Kidney tubule cell (primary cell): ENCODE measurements at places on chromosomes 5 and 9.

GRCh38 chr5:1860949-1861348 lies 21.8 kb downstream of the IRX4 start:
- DNase-seq = no peak

- no peak for DNase-seq
Measured at GRCh38 chr5:76580981-76581380, 42.2 kb downstream of the F2RL2 start.

DNA sequence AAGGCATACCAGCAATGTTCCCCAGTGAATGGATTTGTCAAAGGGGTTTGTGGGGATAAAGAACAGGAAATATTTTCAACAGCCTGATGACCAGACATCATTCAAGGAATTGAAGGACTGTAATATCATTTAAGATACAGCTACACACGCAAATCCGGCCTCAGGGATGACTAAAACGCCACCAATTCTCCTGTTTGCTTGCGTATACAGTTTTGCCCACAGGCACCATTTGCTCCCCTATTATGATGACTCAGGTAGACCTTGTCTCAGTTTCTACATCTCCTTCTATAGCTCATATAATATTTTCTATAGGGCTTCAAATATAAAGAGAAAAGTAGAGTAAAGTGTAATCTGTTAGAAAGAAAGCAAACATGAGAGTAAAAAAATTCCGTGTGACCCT lies 29.7 kb upstream of the ITGA1 start:
- DNase-seq = no peak

- DNase-seq = no peak
Measured at GRCh38 chr9:129009584-129010141, 18.5 kb downstream of the SH3GLB2 start.

DNA sequence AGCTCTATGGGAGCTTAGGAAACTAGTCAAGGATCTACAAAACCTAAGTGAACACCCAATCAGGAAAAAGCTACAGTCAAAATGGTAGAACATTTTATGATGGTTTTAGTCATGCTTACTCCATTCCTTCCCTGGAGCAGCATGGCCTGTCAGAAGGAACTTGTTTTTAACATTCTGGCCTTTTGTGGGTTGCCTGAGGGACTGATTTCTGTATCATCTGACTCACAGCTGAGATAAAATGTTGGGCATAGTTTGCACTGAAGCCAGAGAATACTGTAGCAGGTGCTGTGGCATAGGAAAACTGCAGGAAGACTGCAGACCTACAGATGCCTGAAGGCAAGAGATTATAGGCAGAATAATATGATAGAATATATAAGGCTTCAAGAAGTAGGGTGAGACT lies 719.6 kb upstream of the GRAMD2B start:
- peak; percentile 31 for DNase-seq

DNA sequence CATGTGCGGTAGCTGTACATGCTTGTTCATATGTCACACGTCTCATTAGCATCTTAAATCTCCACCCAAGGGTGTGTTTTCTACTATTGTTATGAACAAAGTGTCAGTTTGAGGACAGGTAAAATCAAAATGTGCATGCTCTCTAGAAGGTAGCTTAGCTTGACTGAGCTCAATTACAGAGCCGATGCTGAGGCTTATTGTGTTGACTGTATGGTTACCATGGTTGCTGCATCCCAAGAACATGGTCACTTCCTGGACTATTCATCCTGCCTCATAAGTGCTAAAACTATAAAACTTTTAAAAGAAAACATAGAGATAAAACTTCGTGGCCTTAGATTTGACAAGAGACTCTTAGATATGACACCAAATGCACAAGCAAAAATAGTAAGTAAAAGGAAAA lies 426.1 kb upstream of the CTNND2 start:
- no peak for DNase-seq

GRCh38 chr5:71734141-71734540 lies 15.1 kb downstream of the CARTPT start:
- DNase-seq = no peak

- no peak for DNase-seq
Measured at GRCh38 chr5:160387445-160387844, 12.4 kb downstream of the FAM200C start.

GRCh38 chr9:21994556-21995005 lies at the start of gene CDKN2B-AS1:
TSS of gene CDKN2B-AS1 (plus strand) at chr9:21994791.
- peak; percentile 72 for DNase-seq

GRCh38 chr5:5751498-5751897 lies 329.0 kb downstream of the ICE1 start:
- no peak for DNase-seq

DNA sequence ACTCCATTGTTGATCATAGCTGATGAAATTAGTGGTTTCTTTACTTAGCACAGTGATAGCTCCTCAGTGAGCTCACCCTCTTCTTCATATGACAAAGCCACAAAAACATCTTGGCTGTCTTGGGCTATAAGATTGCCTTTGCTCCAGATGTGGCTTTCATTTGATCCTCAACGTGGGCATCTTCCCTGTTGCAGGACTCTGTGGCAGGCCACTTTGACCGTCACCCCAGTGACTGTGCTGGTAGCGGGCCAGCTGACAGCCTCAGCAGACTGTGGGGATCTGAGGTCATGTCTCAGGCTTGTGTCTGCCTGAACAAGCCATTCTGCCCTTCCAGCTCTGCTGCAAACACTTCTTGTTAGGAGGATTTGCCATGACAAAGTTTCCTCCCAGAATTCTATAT lies 422.2 kb downstream of the NR2F1-AS1 start:
- no peak for DNase-seq

- no peak for DNase-seq
Measured at GRCh38 chr5:176491101-176491502, 42.9 kb downstream of the FAF2 start.

GRCh38 chr5:44336708-44337107 lies 52.5 kb downstream of the FGF10 start:
- no peak for DNase-seq

DNA sequence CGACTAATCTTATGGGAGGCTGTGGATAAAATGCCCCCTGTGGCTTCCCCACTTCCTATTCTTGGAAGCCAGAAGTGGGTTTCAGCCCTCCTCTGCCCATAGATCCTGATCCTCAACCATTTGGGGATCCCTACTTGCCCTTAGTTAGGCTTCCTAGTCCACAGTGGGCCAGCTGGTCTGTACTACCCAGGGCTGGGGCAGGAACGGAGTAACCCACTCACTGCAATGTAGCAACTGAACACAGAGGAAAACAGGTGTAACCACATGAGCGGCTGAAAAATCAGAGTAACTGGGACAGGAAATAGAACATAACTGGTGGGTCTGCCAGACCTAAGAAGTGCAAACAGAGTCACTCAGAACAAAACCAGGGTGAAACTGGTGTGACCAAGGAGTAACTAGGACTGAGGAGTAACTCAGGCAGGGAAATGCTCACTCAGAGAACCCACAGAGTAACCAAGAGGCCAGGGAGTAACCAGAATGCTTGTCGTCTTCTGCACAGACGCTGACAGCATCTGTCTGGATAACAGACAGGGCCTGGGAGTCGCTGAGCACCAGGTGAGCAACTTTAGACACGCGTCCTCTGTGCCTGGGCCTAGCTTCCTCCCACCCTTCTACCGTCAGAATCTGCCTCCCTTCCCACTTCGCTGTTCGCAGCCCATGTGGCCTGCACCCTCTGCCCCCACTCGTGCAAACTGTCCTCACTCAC lies 1.0 kb downstream of the AQP3 start:
- DNase-seq = no peak
